ENCODE measurements at places on chromosomes 7 and 10.

GRCh38 chr7:43531700-43532099, 51.2 kb upstream of the STK17A start:
- no peak for DNase-seq

DNA sequence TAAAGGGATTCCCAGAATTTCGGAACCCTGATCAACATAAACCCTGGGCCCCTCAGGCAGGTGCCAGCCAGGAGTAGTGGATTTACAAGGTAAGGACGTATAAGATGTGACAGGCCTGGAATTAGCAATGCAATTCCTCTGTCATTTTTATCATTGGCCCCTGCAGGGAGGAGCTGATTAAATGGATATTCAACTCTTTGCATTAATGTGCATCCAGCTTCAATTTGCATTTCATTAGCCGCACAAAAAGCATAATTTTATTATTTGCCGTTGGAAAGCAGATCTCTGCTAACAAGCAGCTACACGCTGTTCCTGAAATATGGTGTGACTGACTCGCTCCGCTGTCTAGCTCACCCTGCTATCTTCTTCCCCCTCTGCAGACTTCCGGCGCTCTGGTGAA, 195.8 kb downstream of the RPS24 start:
- no peak for DNase-seq

GRCh38 chr7:20793248-20793647, 6.6 kb upstream of the SP8 start:
- no peak for DNase-seq

GRCh38 chr10:5441106-5441505, 28.7 kb downstream of the NET1 start:
- DNase-seq: no peak

DNA sequence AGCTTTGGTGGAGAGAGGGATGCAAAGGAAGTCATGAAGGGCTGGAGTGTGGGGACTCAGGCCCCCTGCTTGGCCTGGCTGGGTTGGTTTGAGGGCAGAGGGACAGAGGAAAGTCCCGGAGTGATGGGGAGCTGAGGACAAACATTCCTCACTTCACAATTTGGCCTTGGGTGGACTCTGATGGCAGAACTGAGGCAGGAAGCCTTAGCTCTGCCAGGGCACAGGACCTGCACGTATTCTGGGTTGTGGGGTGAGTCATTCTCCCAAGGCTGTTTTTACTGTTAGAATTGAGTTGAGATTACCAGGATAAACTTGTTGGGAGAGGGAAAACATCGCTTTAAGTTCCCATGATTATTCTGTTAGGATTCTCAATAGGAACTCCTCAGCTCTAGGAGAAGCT, 2.6 kb downstream of the GOLGA7B start:
- no peak for DNase-seq

- no peak for DNase-seq
These were observed 3.1 kb upstream of the ARID5B start for GRCh38 chr10:61898435-61898778.

DNA sequence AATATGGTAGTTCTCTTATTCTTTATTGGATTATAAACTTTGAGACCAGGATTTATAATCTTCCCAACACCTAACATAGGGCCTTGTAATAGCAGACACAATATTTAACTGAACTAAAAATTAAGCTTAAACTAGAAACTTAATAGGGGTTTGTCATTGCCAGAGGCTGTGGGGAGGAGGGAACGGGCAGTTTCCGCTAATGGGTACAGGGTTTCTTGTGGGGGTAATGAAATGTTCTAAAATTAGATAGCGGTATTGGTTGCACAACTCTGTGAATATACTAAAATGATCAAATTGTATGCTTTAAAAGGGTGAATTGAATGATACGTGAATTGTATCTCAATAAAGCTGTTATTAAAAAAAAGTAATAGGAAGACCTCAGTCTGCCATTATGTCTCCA, 45.4 kb downstream of the NT5C2 start:
- no peak for DNase-seq

DNA sequence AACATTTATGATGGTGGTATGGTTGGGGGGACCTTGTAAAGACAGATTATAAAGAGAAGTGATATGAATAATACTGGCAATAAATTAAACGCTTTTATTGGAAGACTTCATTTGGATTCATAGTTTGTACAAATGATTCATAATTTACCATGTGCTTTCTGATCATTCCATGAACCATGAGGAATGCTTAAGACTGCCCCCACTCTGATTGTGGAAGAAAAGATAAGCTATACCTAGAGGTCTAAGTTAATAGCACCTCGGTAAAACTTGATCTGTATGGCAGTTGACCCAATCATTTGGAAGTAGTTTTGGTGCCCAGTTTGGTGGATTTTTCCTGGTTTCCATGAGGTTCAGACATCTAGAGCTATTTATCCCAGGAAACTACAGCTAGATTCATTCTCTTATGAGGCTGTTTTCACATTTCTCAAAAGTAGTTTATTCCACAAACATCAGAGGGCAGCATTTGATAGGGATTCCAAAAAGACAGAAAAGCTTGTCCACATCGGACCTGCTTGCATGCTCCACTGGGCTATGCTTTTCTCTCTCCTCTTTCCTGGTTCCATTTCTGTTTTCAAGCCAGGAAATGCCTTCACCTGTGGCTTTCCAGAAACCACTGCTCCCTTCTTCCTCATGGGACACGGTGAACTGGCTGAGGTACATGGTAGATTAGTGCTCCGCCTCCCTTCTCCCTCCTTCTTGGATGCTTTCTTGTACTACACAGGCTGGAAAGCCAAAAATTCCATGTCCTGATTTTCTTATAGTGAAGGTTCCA, 29.2 kb downstream of the TFAM start:
- DNase-seq: peak; percentile 51

- DNase-seq: no peak
These were observed 102.4 kb upstream of the LRGUK start for GRCh38 chr7:134024739-134025138.

DNA sequence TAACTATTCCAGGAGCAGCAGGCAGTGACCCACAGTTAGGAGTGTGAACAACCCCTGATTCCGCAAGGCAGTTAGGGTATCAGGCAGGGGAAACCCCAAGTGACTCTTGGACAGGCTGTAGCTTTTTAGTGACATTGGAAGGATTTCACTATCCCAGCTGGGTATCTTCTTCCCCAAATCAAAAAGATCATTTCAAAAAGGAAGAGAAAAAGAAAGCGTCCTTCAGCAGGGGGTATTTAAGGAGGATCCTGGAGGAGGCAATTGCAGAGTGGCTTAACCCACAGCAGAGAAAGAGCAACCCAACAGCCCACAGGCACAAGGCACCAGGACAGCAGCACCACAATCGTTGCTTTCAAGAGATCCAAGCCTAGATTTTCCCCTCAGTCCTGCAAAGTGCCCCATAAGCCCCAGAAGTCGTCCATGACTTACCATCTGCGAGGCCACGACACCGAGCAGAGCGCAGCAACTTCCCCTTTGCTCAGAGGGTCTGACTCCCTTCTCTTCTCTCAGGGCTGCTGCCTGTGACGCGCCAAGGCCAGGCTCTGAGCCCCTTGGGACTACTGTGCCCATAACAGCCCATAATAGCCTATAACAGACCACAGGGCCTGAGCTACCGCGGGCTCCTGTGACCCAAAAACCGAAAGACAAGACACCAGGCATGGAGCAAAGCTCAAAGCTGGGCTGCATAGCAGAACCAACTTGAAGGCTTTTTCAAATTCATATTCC, 19.8 kb downstream of the PIK3AP1 start:
- DNase-seq: no peak

GRCh38 chr10:113751181-113751732, at the start of gene PLEKHS1:
Gene PLEKHS1, plus strand, starts transcription at chr10:113751682. Its CDS starts 3,596 bp downstream, at chr10:113755278.
- DNase-seq: peak; percentile 20

GRCh38 chr7:91459539-91459938, 195.3 kb downstream of the FZD1 start:
- no peak for DNase-seq

GRCh38 chr7:134462337-134462925, 3.5 kb upstream of the AKR1B1 start:
- no peak for DNase-seq

DNA sequence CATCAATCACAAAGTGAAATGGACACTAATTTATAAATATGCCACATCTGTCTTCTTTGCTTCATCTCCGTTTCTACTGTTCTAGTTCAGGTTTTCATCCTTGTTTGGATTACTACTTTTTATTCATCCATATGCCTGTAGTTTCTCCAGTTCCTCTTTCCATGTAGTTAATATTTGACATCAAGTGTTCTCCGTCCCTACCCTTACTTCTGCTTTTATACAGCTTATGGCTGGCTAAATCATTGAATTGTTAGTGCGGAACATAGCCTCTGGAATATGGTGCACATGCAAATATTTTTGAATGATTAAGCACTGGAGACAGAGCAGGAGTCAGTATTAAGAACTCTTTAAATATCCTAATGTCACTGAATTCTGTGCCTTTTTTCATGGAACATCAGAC, 230.0 kb upstream of the PPP1R3A start:
- DNase-seq: no peak

GRCh38 chr10:32232378-32232777, 114.6 kb downstream of the EPC1 start:
- DNase-seq: no peak

DNA sequence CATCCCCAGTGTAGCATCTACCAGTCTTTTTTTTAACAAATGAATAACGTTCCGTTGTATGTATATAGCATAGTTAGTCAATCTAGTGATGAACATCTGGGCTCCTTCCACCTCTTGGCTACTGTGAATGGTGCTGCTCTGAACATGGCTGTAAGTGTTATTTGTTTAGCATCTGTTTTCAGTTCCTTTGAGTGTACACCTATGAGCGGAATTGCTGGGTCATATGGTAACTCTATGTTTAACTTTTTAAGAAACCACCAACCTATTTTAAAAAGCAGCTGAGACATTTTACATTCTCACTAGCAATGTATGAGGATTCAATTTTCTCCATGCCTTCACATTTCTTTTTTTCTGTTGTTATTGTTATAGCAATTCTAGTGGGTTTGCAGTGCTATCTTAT, 178.2 kb downstream of the DNAJC1 start:
- no peak for DNase-seq

DNA sequence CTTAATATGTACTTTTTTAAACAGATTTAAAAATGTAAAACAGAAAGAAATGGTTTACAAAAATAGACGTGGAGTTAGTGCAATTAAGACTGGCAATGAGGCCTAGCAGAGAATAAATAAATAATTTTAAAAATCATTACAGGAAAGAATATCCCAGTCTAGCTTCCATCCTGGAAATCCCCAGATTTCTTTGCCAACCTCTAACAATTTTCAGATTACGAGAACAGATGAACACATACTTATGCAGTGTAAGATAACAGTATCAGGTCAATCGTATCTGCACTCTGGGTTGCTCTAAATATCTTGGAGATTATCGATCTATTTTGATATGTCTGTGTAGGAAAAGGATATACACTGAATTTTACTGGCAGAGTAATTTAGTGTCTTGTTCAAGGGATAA, 210.5 kb downstream of the SEMA3A start:
- no peak for DNase-seq

- no peak for DNase-seq
These were observed 80.8 kb upstream of the SH2B2 start for GRCh38 chr7:102205915-102206314.

- no peak for DNase-seq
These were observed 56.4 kb downstream of the VIPR2 start for GRCh38 chr7:159088016-159088865.

DNA sequence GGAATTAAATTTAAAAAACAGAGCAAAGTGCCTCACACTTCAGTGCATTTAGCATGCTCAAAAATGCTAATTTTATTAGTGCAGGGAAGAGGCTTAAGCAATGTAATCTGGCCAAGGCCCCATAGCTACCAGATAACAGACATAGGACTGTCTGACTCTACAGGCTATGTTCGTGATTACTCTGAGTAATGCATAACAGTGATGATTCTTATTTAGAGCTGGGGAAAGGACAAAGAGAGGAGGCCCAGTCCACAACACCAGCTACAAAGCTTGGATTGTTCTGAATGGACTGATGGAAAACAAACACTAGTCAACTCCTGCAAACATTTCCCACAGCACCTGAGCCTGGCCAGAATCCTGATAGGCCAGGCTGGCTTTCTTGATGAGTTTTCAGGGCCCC, 8.4 kb upstream of the CH25H start:
- DNase-seq: no peak

DNA sequence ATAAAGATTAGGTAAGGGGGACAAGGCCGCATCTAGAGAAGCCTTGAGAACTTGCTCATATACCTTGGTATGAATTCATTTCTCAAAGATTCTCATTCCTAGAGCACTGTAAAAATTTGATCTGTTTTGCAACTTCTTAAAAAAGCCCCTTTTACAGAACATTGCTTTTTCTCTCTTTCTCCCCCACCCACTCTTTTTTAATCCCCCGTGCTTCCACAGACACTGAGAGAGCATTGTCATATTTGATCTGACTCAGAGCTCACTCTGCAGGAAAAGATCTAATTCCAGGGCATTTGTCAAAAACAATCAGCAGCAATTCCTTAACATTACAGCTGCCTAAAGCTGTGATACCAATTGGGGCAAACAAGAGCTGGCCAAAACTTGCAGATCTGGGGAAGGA, 92.0 kb downstream of the ARHGAP22 start:
- DNase-seq: no peak

GRCh38 chr7:50119815-50120637, 27.0 kb upstream of the ZPBP start:
- no peak for DNase-seq

DNA sequence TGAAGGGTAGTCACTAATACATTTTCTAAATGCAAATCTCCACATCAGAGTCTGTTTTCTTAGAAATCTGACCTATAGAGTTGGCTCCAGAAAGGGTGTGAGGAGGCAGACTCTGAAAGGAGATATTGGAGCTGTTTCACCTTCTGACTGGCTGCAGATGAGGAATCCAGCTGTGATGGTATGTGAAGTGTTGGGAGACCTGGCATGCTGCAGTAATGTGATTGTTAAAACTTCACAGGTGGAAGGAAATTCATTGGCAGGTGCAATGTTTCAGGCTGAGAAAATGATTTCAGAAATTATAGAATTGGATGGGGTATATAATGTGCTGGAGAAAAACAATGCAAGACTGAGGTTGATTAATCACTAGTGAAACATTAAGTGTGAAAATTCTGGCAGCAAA, 1134.0 kb upstream of the LRRN3 start:
- DNase-seq: no peak

GRCh38 chr10:132096223-132096622, 30.5 kb downstream of the JAKMIP3 start:
- no peak for DNase-seq

DNA sequence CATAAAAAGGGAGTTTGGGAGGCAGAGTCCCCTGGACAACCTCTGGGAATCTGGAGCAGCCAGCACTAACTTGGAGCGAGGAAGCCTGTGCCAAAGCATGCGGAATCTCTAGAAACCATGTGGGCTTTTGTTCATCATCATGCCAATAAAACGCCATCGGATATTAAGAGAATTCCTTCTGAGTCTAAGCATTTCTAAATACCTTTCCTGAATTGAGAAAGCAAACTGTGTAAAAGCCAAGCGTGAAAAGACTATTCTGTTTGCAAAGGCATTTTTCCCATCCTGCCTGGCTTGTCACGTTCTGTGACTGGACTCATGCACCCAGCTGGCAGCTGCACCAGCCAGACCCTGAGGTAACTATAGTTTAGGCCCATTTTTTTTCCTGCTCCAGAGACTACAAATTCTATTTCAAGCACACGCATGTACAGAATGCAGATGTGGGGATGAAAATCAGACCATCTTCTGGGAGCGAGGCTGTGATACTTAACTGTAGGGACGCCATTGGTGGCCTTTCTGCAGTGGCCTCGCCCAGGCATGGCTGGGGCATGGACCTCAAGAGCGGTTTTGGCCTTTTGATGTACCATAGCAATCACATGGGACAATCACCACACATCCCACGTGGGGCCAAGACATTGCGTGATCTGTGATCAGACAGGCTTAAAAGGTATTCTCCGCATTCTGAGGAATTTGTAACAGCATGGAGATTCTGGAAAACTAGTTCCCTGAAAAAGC, 218.9 kb downstream of the KIAA1217 start:
- no peak for DNase-seq

- no peak for DNase-seq
These were observed 15.2 kb upstream of the FAS start for GRCh38 chr10:88975377-88975720.

All from AG09319 (cell line).